ENCODE measurements at places on chromosomes 6 and 20.

GRCh38 chr6:37689381-37689780 lies 8.3 kb downstream of the MDGA1 start:
- no peak for DNase-seq

DNA sequence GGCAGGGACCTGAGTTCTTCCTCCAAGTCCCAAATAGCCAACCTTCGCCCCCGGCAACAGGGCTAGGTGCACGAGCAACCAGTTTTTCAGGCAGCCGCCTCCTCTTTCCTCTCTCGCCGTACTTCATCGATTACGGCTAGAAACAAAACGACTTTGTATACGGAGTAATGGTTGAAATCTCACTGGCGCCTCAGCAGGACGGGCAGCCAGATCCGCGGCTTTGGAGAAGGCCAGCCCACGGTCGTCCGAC lies 333 bp upstream of the SMIM13 start:
- no peak for DNase-seq

- DNase-seq: no peak
Measured at GRCh38 chr6:168583821-168584220, 142.8 kb downstream of the SMOC2 start.

DNA sequence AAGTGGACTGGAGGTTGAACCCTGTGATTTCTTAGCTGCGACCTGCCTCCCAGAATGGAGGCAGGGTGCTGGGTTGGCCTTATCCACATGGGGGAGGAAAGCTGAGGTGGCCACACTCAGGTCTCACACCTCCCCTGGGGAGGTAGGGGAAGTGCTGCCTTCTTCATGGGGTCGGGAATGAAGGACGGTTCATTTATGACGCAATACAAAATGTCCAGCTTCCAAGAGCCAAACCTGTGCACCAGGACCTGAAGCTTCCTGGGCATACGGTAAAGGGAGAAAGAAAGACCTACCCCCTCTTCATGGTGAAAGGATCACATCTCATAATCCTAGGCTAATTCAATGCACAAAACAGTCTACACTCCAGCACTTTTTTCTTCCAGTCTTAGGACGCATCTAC lies 150.6 kb upstream of the CDYL start:
- DNase-seq: no peak

DNA sequence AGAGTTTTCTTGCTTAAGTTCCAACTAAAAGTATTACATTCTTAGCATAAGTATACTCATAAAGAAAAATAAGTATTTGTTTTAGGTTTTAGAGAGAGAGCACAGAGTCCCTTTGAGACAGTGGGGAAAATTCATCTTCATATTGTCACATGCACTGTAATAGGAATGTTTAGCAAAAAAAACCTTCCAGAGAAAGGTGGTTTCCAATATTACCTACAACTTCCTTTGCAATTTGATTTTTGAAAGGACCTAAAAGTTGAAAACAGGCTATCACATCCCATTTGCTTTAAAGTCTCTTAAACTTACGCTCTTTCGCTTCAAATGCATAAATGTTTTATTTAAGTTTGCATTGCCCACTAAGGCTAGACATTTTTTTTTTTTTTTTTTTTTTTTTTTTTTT lies 86.4 kb downstream of the OPRM1 start:
- no peak for DNase-seq

- DNase-seq: no peak
Measured at GRCh38 chr6:120211955-120212792, 862.6 kb upstream of the MAN1A1 start.

DNA sequence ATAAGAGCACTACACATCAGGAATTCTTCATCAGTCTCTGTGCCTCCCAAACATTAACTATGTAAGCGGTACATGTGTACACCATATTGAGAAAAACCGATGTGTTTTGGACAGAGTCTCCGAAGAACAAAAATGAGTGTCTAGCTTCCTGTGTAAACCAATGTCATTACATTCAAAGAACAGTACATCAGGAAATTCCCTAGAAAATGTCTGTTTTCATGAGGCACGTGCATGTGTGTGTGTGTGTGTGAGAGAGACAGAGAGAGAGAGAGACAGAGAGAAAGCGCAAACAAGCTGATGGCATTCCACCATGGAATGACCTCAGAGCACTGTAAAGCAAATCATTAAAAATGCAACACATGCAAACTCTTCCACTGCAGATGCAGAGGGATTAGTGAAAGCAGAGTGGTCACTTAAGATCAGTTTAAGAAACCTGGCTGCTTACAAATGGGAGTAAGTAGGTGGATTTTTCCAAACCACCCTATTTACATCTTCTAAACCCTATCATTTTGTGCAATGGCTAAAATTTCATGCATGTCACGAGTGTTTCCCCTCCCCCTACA lies 133.9 kb downstream of the HIVEP2 start:
- DNase-seq: no peak

GRCh38 chr20:62606551-62607201 lies 35.6 kb upstream of the SLCO4A1 start:
- DNase-seq: no peak

DNA sequence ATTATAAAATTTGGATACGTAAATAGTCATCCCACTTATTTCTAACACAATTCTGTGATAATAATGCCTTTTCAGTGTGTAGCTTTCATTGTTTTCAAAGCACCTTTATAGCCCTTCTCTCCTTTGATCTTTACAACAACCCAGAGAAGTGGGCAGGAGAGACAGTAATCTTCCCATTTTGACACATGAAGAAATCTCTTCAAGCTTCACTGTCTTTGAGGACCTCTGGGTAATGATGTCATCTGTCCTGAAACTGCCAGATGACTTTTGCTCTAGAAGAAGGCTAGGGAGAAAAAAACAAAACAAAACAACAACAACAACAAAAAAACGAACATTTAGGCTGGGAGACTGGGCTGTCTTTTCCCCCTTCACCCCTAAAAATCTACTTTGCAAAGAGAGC lies 203.0 kb downstream of the KCNQ5 start:
- DNase-seq: no peak

- no peak for DNase-seq
Measured at GRCh38 chr6:32234934-32235333, 11.1 kb upstream of the NOTCH4 start.

DNA sequence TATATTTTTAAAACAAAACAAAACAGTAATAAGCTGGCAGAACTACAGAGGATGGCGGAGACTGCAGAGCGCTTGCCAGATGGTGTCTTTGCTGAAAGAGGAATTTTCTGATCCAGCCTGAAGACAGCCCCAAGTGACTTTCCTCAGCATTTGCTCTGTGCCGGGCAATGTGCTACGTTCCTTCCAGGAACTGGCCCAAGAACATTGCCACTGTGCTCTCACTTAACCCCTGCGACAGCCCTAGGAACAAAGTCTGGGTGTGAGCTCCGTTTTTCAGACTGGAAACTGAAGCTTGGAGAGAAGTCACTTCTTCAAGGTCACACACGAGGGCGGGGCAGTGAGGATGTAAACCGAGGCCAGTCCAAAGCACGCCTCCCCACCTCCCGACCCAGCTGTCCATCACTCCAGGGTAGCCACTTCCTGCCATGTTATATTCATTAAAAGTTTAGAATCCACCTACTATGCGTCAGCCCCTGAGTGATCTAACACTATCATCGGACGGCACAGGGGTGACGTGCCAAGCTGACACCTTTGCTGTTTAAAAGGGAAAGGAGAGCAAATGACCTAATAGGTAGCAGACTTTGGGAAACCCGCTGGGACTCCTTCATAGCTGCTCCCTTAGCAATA lies 22.3 kb upstream of the BMP7 start:
- no peak for DNase-seq

DNA sequence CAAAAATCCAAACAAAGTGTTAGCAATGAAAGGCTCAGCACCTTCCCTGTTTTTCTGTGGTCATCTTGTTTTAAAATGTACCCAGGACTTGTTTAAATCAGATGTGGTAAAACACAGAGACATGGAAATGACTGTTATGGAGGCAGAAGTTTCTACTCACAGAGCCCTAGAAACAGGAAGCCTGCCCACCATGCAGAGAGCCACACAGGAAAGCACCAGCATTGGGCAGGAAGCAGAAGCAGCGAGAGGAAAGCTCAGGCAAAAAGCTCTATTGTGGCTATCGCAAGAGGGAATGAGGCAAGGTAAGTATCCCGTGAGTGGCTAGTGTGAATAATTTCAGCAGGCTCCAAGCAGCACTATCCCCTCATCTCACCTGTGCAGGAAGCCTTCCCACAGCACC lies 42.8 kb downstream of the GPR6 start:
- no peak for DNase-seq

- DNase-seq: peak; percentile 3
Measured at GRCh38 chr6:20252311-20252710, 40.0 kb upstream of the MBOAT1 start.

- DNase-seq: no peak
Measured at GRCh38 chr6:11129908-11130565, 18.5 kb upstream of the ERVFRD-1 start.

DNA sequence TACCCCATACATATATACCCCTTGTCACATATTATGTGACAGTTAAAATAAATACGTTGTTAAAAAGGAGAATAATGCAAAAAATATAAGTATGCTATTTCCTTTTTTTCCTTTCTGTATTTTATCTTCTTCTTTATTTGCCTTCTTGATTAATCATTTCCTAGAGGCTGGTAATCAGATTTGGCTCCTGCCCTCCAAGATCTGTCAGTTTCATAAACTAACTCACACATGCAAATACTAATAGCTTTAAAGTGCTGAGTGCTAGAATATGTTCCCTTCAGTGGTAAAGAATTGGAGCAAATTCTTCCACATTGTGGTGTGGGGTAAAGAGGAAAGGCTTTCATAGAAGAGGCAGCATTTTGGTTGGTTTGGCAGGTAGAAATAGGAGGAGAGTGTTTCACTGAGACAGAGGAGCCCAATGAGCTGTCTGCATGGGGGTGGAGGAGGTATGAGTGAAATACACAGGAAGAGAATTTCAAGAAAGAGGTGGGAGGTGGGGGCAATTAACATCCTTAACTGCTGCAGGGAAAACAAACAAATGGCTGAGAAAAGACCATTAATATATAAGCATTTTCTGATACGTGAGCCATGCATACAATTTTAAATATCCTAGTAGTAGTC lies 523.9 kb downstream of the BMP2 start:
- no peak for DNase-seq

- DNase-seq: no peak
Measured at GRCh38 chr20:19137641-19138040, 74.8 kb upstream of the SLC24A3 start.

DNA sequence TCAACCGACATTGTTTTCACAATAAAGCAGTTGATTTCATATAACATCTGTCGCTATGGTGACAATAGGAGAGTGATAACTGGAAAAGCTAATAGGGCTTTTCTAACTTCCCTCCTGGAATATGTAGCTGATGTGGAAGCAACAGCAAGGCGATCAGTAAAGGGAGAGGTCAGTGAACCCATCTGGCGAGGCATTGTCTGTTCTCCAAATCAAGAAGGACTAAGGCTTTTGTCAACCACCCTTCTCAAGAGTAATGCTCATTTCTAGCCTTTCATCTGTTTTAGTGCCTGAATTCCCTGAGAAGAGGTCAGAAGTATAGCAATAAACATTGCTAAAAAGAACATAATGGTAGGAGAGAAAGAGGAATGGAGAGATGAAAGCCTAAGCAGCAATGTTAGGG lies 201.3 kb downstream of the AKAP7 start:
- DNase-seq: no peak

- no peak for DNase-seq
Measured at GRCh38 chr6:149563203-149563927, 2.8 kb upstream of the GINM1 start.

DNA sequence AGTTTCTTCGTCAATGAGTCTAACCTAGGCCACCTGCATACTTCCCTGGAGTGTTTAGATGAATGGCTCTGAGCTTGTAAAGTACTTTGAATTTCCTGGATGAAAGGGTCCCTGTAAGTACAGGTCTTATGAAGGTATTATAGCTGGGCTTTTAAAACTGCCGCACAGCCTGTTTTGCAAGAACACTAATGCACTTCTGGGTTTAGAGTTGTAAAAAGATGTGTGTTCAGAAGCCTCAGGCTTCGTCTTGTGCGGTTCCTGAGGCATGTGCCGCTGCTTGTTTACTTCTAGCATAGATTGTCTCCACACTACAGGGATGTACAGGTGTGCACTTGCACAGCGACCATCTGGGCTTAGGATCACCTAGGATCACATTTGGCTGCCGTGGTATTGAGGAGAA lies 324.5 kb downstream of the SOX4 start:
- no peak for DNase-seq

GRCh38 chr20:46308258-46309157 lies at the start of gene CDH22:
CDH22 (minus strand) TSS chr20:46308498; CDS start chr20:46251294, 57,204 bp downstream.
- no peak for DNase-seq

DNA sequence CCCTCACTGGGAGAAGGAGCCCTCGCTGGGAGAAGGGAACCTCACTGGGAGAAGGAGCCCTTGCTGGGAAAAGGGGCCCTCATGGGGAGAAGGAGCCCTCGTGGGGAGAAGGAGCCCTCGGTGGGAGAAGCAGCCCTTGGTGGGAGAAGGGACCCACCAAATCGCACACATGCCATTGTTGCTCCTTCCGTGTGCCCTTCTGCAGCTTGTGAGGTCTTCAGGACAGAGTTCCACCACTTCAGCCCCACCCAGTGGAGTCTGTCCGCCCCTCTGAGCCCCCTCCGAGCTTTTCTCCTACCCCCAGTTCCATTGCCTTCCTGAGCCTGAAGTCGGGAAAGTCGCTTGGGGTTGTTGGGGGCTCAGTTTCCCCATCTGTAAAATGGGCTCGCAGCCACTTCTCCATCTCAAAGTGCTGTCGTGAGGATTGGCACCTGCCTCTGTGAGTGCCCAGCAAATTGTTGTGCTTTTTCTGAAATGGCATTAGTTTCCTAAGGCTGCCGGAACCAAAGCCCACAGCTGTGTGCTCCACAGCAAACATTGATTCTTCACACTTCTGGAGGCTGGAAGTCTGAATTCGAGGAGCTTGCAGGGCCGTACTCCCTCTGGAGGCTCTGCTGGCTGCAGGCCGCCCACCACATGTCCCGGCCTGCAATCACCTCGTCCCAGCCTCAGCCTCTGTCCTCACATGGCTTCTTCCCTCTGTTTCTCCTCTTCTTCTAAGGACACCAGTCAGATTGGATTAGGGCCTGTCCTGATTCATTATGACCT lies 124.7 kb upstream of the PMEPA1 start:
- no peak for DNase-seq

DNA sequence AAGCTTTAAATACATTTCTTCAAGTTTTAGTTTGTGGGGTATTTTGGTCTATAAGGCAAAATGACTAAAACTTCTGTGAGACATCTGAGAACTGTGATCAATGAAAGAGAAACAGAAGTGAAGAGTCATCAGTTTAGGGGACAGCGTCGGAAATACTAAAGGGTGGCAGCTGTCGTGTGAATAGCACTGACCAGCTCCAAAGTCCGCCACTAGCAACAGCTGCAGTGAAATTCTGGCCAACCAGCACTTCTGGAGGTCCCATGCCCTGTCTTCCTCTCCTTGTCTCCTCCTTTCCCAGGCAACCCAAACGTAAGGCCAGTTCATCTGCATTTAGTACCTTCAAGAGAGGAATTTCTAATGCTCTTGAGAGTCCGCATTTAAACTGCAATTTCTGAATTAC lies 87.5 kb downstream of the DACT2 start:
- no peak for DNase-seq

GRCh38 chr20:46356195-46357029 lies 48.1 kb upstream of the CDH22 start:
- DNase-seq: no peak

- no peak for DNase-seq
Measured at GRCh38 chr20:17762873-17763557, 63.2 kb downstream of the BANF2 start.

GRCh38 chr6:13671548-13672127 lies 40.0 kb downstream of the RANBP9 start:
- DNase-seq: no peak

GRCh38 chr6:137870308-137870644 lies 3.2 kb downstream of the TNFAIP3 start:
- no peak for DNase-seq
